ENCODE measurements at places on chromosomes 1 and 21.

- peak; percentile 65 for DNase-seq
Observed at GRCh38 chr1:29271724-29272123, 35.4 kb downstream of the PTPRU start.

DNA sequence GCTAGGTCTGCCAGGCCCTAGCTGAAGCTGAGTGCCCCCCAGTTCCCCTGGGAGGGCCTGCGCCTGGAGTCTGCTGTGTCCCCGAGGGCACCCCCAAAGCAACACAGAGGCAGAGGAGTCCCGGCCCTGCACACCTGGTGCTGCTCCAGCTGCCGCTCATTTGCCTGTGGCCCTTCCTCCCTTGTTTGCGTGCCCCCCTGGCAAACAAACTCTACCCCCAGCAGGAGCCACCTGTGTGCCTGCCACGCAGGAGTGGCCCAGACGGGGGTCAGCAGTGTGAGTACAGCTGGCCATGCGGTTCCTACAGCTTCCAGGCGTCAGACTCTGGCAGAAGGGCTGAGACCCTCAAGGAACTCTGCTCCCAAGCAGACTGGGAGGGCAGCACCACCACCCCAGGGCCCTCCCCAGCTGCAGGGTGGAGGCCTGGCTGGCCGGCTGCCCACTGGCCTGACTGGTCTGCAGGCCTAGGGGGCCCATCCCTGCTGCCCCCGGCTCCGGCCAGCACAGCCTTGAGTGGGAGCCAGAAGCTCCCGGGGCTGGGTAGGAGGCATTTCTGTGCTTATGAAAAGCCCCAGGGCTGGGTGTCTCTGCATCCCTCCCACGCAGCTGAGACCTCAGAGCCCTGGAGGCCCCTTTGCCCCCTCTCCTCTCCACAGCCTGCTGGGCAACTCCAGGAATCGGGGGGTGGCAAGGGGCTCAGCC, 563 bp upstream of the TAS1R3 start:
- no peak for DNase-seq

GRCh38 chr1:209607795-209608178, 24.3 kb downstream of the CAMK1G start:
- DNase-seq = no peak

GRCh38 chr1:20279509-20279908, 11.2 kb upstream of the VWA5B1 start:
- no peak for DNase-seq

DNA sequence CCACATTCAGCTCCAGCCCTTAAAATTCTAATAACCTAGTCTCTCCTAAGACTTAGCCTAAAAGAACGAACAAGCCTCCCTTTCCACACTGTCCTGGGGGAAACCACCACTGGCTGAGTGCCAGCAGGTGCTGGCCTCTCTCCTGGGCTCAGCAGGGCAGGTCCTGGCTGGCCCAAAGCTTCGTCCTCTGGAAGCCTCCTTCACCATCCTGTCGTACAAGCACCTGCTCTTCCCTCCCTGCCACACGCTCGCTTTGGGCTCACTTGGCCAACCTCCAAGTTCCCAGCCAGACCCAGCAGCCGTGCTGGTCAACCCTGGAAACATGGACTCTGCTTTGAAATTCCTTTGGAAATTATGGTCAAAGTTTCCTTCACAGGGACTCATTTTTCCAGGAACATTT, 58.2 kb upstream of the SLC25A33 start:
- DNase-seq = no peak

DNA sequence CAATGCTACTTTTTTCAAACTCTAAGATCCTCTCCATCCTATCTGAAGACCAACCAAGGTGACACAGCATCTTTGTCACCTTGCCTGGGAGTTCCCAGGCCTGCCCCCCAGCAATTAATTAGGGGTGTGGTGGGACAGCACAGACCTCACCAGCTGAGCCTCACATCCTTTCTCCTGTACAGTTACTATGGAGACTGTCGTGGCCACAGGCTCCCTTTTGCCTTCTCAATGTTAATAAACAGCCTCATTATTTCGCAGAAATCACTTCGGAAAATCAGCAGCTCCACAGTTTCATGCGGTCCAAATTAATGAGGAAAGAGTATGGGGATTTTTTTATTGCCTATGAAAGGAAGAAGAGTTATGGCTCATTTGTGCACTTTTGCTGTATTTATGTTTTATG, 378.3 kb downstream of the NPHP4 start:
- no peak for DNase-seq
